ENCODE measurements at places on chromosomes 7 and 10.

DNA sequence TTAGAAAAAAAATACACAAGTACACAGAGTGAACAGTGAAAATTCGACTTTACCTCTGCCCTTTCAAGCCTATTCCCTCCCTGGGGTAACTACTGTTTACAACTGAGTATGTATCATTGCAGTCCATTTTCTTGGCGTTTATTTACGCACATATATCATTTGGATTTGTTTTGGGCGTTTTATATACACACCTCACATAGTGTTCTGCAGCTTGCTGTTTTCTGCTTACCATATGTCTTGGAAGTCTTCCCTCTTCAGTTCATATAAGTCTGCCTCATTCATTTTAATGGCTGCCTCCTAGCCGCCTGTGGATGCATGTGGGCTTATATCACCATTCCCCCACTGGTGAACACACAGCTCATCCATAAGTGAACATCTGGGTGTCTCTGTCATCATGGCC lies 41.6 kb upstream of the COL13A1 start:
- no peak overlapping the region for H3K4me3 ChIP-seq
- no peaks in the 10 kb centered on the region for H3K4me1 ChIP-seq
- no peaks in the 10 kb centered on the region for H3K36me3 ChIP-seq
- no peak overlapping the region for H3K27ac ChIP-seq

DNA sequence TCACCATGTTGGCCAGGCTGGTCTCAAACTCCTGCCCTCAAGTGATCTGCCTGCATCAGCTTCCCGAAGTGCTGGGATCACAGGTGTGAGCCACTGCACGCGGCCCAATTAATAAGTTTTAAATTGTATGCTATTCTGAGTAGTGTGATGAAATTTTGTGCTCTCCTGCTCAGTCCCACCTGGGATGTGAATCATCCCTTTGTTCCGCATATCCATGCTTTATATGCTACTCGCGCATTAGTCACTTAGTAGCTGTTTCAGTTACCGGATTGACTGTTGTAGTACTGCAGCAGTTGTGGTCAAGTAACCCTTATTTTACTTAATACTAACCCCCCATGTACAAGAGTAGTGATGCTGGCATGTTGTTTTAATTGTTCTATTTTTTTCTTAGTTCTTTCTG lies 47.3 kb upstream of the OIT3 start:
- no peak overlapping the region for H3K27ac ChIP-seq
- H3K36me3 ChIP-seq, result no peaks in the 10 kb centered on the region
- no peak for DNase-seq
- H3K4me3 ChIP-seq, result no peak overlapping the region

DNA sequence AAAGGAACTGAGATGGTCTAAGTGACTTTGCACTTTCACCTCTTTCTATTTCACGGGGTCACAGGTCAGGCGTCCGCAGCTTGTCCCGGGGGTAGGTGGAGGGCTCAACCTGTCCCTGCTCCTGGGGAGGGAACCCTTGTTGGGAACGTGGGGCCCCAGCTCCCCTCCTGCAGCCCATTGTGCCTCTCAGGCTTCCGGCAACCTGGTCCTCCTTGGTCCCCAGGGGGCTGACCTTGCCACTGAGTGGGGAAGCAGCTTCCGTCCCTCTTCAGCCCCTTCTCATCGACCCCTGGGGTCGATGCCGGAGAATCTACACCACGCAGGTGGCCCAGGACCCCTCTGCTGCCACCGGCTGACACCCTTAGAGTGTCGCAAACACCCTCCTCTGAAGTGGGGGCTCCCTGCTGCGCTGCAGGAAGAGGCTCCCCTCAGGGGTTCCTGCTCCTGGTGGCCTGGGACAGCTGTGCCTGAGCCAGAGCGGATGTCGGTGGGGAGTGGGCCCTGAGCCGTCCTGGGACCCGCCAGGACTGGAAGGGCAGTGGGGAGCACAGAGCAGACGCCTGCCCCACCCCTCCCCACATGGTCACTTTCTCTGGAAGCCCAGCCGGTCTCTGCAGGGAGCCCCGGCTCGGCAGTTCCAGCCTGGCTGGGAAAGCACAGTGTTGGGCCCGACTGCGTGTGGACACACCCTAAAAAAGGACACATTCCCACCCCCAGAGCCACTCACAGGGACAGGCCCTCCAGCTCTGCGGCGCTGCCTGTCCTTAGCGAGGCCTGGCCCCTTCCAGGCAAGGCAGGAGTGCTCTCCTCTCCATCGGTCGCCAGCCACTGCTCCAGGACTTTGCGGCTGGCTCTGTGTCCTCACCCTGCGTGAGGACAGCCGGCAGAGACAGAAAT lies 357.5 kb upstream of the SHH start:
- no peak overlapping the region for H3K4me3 ChIP-seq
- no peaks in the 10 kb centered on the region for H3K36me3 ChIP-seq
- no peak for DNase-seq
- no peaks in the 10 kb centered on the region for H3K4me1 ChIP-seq

- no peaks in the 10 kb centered on the region for H3K36me3 ChIP-seq
- no peaks in the 10 kb centered on the region for H3K4me1 ChIP-seq
- no peaks in the 10 kb centered on the region for H3K27me3 ChIP-seq
Observed at GRCh38 chr10:104472957-104473745, 119.5 kb downstream of the CFAP58 start.

DNA sequence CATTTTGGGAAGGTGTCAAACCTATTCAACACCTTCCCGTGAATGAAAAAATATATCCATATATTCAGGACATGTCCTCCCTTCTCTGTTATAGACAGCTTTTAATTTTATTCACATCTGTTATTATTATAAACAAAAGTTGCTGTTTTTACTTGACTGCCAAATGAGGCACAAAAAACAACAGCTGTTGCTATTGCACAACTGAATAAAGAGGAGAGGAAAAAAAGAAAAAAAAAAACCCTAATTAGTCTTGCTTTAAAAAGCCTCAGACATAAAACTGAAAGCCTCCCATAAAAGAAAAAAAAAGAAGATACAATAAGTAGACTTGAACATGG lies 153.4 kb downstream of the BMPER start:
- H3K4me3 ChIP-seq, result no peak overlapping the region
- no peak overlapping the region for H3K27ac ChIP-seq
- no peaks in the 10 kb centered on the region for H3K27me3 ChIP-seq

- no peak overlapping the region for H3K27ac ChIP-seq
- H3K4me1 ChIP-seq, result peaks cover 8% of the 10 kb centered on the region
- no peaks in the 10 kb centered on the region for H3K27me3 ChIP-seq
- H3K36me3 ChIP-seq, result no peaks in the 10 kb centered on the region
- no peak for DNase-seq
- H3K4me3 ChIP-seq, result no peak overlapping the region
Observed at GRCh38 chr10:69242040-69242851, 22.1 kb downstream of the HKDC1 start.

GRCh38 chr7:157685430-157686284 lies 348.9 kb downstream of the DNAJB6 start:
- H3K4me3 ChIP-seq, result no peak overlapping the region
- H3K36me3 ChIP-seq, result no peaks in the 10 kb centered on the region
- no peak overlapping the region for H3K27ac ChIP-seq
- peaks cover 21% of the 10 kb centered on the region for H3K4me1 ChIP-seq

DNA sequence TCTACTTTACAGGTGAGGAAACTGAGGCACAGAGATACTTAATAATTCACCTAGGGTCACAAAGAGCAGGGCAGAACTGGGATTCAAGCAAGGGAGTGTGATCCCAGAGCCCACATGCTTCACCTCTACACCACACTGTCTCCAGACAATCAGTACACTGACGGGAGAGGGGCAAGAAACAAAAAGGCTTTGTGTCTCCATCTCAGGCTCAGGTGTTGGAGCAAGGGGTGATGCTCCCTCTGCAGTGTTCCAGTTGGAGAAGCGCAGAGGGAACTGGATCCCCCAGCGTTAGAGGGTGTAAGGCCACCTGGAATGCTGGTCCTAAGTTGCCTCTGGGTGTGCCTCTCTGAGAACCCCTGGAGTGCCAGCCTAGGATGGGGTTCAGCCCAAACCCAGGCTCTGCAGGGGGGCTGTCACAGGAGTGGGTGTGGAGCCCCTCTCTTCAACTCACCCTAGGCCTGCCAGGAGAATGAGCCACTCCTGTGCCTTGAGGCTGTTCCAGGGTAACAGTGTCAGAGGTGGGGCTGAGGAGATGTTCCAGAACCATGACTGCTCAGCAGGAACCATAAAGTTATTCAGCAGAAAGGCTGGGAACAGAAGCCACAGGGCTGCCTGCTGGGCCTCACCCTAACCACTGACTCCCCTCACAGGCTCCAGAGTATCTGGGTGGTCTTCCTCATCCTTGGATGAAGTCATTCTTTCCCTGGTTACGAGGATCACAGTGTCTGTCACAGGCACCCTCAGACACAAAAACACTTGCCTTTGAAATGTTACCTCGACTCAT lies 5.5 kb downstream of the RBP4 start:
- H3K4me1 ChIP-seq, result no peaks in the 10 kb centered on the region
- no peaks in the 10 kb centered on the region for H3K36me3 ChIP-seq
- DNase-seq, result no peak
- H3K27me3 ChIP-seq, result no peaks in the 10 kb centered on the region

DNA sequence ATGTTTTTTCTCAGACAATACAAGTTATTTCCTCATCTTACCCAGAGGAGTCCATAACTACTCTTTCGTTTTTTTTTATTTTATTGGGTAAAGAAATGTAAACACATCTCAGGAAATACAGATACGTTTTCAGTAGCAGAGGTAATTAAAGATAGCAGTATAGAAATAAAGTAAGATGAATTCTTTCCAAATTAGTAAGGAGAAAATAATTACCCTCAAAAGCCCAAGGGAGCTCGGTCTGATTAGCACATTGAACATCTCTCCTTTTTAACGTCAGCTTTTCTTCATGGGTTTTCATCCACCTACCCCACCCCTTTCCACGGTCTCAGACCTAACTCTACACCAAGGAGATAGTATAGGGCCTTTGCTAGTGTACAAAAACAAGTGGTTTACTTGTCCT lies 294.2 kb downstream of the GRID1 start:
- DNase-seq, result no peak
- no peaks in the 10 kb centered on the region for H3K27me3 ChIP-seq
- no peak overlapping the region for H3K4me3 ChIP-seq
- no peaks in the 10 kb centered on the region for H3K4me1 ChIP-seq

DNA sequence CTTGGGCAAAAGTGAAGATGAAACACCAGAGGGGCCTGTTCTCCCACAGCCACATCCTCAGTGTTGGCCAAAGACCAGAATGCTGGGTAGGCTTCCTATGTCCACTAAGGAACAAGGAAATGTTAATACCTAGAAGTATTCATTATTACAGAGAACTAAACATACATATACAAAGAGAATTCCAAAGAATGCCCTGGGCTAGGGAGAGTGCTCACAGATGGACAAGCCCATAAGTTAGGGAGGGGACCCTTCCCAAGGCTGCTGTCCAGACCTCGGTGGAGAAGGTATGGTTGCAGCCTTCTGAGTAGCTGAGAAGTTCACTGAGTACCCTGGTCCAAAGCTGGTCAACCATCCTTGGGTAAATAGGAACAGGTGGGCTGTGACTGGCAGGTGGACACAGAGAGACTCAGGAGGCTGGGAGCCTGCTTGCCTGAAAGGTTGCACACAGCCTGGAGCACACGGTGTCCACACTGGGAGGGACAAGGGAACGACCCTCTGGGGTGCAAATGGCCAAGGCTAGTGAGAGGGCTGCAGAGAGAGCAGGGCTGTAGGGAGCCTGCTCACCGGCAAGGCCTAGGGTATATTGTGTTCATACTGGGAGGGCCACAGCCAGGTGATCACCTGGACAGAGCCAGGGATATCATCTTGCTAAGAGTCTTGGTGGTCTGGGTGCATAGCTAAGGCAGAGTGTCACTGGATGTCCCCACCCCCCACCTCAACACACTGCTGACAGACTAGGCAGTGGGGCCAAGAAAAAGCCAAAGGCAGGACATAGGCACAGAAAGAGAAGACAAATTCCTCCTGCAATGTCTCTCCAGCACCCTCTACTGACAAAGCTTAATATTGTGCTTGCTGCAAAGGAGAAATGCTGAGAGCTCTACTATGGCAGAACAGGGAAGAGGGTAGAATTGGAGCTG lies 40.3 kb downstream of the CPVL start:
- H3K27ac ChIP-seq, result no peak overlapping the region
- H3K36me3 ChIP-seq, result no peaks in the 10 kb centered on the region
- DNase-seq, result peak; percentile 10
- H3K4me1 ChIP-seq, result no peaks in the 10 kb centered on the region
- H3K4me3 ChIP-seq, result no peak overlapping the region
- H3K27me3 ChIP-seq, result no peaks in the 10 kb centered on the region

GRCh38 chr10:126331101-126331500 lies 57.2 kb downstream of the ADAM12 start:
- no peaks in the 10 kb centered on the region for H3K36me3 ChIP-seq
- DNase-seq, result no peak
- H3K4me3 ChIP-seq, result no peak overlapping the region
- H3K27me3 ChIP-seq, result no peaks in the 10 kb centered on the region
- no peaks in the 10 kb centered on the region for H3K4me1 ChIP-seq

- H3K4me3 ChIP-seq, result no peak overlapping the region
- no peaks in the 10 kb centered on the region for H3K4me1 ChIP-seq
- DNase-seq, result no peak
- H3K27ac ChIP-seq, result no peak overlapping the region
Observed at GRCh38 chr7:111756687-111757178, 194.4 kb upstream of the IMMP2L start.

DNA sequence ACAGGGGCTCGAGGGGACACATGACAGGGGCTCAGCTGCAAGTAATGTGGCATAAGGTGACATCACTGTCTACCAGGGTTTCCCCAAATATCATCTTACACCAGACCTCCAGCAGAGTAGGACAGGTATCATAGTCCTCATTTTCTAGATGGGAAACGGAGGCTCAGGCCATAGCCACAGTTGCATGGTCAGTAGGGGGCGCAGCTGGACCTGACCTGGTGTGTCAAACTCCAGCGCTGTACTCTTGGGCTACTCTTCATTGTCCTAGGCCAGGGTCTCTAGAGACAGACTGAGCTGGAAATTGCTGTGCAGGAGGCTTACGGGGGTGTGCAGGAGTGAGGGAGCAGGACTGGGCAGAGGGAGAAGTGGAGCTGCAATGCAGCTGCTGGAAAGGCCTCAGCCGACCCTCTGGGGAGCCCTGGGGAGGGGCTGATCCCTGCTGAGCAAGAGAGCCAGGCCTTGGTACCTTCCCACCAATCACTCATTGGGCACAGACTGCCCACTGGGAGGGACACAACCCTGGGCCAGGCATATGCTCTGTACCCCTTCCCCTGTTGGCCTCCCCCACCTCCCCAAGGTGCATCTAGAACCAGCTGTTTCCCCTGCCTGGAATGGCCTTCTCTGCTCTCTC lies 89.9 kb downstream of the CDH23 start:
- no peak overlapping the region for H3K27ac ChIP-seq
- no peaks in the 10 kb centered on the region for H3K4me1 ChIP-seq
- no peaks in the 10 kb centered on the region for H3K27me3 ChIP-seq
- no peaks in the 10 kb centered on the region for H3K36me3 ChIP-seq
- no peak overlapping the region for H3K4me3 ChIP-seq
- DNase-seq, result no peak

DNA sequence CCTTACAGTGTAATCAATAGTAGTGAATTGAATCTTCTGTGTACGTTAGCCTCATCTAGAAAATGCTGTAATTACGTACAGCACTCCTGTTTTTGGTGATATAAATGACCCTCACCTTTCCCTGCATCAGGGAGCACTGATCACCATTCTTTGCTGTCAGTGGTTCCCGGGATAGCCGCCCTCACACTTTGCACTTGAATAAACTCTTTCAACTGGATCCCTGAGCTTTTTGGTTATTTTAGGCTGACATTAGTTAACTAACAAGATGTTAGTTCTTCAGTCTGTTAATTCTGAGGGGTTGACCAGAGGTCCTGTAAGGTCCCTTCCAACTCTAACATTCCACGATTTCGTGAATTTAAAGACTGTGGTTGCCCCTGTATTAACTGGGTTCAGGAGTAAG lies 23.4 kb upstream of the ZC3HAV1 start:
- H3K36me3 ChIP-seq, result no peaks in the 10 kb centered on the region
- H3K4me1 ChIP-seq, result peaks cover 8% of the 10 kb centered on the region
- no peaks in the 10 kb centered on the region for H3K27me3 ChIP-seq
- no peak overlapping the region for H3K27ac ChIP-seq
- no peak for DNase-seq
- H3K4me3 ChIP-seq, result peak overlapping the region; percentile 65
